GM12892 (cell line): ENCODE measurements at places on chromosomes 2 and 18.
A peak's percentile ranks its signal among the peaks of the same experiment; 100 is the strongest.

GRCh38 chr2:112034924-112035323, 20.1 kb upstream of the TMEM87B start:
- no peak for DNase-seq

DNA sequence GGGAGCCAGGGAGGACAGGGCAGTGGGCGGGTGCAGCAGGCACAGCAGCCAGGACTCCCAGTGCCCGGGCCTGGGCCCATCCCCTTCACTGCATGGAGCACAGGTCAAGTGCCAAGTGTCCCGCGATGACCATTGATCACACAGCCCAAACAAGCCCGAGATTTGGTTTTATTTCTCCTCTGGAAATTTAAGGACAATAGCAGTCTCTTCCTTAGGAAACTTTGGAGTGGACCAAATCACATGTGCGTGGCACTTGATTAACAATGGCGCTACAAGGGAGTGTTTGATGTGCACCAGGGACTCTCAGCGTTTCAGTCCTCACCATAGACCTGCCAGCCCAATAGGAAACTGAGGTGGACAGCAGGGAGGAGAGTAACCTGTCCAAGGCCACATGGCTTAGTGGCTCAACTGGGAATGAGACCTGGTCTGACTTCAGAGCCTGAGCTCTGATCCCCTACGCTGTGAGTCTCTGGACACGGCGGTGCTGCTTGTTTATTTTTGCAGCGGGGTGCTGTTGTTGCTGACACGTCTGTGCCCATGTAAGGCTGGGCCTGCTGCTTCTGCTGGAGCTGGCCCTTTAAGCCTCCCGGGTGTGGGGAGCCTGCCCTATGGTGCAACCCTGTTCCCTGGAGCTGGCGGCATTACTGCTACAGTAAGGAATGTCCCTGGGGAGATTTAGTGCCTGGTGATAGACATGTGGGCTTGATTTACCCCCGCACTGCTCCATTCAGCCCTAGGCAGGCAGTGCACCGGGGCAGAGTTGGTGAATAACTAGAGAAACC, 194.2 kb downstream of the INHBB start:
- no peak for DNase-seq

DNA sequence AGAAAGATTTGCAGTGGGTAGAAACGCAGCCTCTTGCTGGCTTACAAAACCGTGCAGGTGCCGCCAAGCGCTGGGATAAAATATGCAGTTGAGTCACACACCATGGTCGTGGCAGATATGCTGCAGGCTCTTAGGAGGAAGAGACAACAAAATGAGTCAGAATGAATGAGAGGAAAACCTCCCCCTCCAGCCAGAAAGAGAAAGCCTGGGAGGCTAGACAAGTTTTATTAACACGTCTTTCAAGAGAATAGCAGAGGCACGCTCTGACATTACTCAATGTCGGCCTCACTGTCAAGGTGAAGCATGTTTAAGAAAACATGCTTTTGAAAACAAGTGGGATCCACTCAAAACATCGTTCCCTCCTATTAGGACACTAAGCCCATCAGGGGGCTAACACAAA, 37.1 kb upstream of the ZCCHC2 start:
- no peak for DNase-seq

- no peak for DNase-seq
Observed at GRCh38 chr2:36731941-36732672, 35.6 kb downstream of the VIT start.

DNA sequence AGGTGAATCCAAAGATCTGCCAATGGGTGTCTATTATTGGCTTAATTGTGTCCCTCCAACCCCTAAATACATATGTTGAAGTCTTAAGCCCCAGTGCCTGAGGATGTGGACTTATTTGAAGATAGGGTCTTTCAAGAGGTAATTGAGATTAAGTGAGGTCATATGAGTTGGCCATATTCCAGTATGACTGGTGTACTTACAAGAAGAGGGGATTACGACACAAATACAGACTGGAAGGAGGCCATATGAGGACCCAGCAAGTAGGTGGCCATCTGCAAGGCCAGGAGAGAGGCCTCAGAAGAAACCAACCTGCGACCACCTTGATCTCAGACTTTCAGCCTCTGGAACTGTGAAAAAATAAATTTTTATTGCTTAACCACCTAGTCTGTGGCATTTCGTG, 121.1 kb upstream of the FN1 start:
- DNase-seq: no peak

GRCh38 chr2:30255026-30255425, 23.7 kb downstream of the LBH start:
- no peak for DNase-seq

GRCh38 chr2:149860276-149860921, 272.8 kb upstream of the MMADHC start:
- DNase-seq: no peak

GRCh38 chr2:198231562-198231961, 427.2 kb downstream of the PLCL1 start:
- DNase-seq: no peak

GRCh38 chr2:11009891-11010290, 98.2 kb downstream of the KCNF1 start:
- no peak for DNase-seq

DNA sequence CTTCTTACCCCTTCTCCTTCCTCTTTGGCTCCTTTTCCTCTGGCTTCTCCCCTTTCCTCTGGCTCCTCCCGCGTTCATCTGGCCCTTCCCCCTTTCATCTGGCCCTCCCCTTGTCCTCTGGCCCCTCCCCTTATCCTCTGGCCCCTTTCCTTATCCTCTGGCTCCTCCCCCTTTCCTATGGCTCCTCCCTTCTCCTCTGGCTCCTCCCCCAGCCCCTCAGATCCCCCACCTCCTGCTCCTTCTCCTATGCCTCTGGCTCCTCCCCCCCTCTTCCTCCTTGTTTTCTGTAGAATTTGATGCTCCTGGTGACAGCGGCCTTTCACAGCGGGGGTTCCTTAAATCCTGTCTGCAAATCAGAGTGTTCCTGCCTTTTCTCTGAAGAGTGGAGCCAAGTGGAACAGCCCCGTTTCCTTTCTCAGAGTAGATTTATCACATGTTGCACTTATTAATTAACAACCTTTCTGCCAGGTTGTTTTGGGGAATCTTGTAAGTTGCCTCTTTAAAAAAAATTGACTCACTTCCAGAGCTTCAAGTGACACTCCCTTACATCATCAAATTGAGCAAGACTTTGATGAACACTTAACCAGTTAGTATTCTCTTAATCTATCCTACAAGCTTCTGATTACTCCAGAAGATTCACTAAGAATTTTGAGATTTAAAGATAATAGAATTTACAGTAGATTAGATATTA, 27.9 kb downstream of the FABP1 start:
- no peak for DNase-seq

DNA sequence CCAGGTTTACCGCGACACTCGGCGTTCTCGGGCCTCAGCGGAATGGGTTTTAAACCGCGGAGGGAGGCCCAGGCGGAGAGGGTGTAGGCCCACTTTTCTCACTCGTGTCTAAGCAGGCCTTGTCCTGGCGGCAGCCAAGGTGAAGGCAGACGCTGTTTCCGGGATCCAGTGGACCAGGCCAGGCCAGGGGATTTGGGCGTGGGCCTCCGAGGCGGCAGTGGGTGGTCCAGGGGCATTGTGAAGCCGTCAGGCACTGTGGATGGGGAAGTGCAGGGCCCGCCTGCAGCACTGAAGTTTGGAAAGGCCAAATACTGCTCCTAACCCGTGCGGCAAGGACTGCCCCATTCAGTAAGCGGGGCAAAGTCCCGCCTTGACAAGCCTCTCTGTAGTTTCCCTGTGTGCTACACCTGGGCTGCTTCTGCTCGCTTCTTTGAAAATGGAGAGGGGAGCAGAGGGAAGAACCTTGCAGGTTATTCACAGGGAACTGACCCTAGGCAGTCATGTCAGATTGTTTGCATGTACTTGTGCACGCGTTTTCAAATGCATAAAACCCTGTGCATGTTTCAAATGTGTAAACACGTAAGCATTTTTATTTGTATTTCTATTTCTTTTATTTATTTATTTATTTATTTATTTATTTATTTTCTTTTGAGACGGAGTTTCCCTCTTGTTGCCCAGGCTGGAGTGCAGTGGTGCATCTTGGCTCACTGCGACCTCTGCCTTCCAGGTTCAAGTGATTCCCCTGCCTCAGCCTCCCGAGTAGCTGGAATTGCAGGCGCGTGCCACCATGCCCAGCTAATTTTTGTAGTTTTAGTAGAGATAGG, 7.5 kb upstream of the DLX2 start:
- DNase-seq: no peak

DNA sequence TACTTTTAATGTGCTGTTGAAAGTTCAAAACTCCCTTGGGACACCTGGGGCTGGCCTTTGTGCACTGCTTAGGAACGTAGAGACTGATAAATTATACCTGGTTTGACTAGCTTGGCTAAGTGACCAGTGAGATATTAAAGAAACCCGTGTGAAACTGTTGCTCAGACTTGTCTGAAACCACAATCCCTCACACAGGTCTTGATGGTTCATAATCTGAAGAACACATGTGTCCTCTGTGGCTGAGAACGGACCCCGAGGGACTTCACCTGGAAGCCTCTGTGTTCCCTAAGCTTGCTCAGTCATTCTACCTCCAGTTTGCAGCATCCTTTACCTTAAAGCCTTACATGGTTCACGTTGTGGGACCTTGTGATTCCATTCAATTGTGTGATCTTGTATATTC, 218.8 kb downstream of the CBLN2 start:
- no peak for DNase-seq

- DNase-seq: no peak
Observed at GRCh38 chr2:7429733-7430132, 512.5 kb downstream of the RNF144A start.

DNA sequence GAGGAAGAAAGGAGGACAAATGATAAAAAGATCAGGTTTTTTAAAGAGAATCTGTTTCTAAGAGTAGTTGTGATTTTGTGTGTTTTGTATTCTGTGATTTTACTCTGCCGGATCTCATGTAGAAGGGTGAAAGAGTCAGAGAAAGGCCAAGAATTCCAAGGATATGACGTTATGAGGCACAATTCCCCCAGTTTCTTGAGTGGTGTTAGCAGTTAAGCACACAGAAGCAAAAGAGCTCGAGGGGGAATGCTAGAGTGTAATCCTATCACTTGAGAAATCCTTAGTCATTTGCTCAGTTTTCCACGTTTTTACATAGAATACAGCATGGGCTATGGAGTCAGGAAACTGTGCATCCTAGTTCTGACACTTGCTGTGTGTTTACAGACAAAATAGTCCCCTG, 34.8 kb downstream of the METTL4 start:
- no peak for DNase-seq

- no peak for DNase-seq
Observed at GRCh38 chr2:19851116-19851695, 50.6 kb downstream of the TTC32 start.

- DNase-seq: no peak
Observed at GRCh38 chr2:163834841-163835240, 99.0 kb upstream of the FIGN start.

GRCh38 chr2:73259704-73260337, 24.5 kb downstream of the FBXO41 start:
- DNase-seq: no peak

GRCh38 chr2:14779252-14779651, 146.7 kb downstream of the LRATD1 start:
- no peak for DNase-seq

GRCh38 chr2:26193578-26194231, 20.8 kb downstream of the GAREM2 start:
- DNase-seq: no peak

GRCh38 chr2:20635675-20636584, 15.0 kb downstream of the HS1BP3 start:
- peak; percentile 77 for DNase-seq

- no peak for DNase-seq
Observed at GRCh38 chr2:150710041-150710440, 222.6 kb upstream of the RND3 start.

DNA sequence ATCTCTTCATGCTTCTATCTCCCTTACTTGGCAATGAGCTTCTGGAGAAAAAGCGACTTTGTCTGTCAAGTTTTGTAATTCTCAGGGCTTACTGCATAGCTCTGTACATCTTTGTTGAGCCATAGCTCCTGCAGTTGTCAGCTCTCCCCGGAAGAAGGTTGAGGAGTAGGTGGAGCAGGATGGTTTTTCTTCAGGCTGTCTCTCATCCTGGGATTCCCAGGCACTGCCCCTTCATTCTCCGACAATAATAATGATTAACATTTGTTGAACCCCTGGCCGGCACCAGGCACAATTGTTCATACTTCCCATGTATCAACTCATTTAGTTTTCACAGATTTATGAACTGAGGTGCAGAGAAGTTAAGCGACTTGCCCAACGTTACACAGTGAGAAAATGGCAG, 23.5 kb upstream of the RHOB start:
- DNase-seq: no peak

DNA sequence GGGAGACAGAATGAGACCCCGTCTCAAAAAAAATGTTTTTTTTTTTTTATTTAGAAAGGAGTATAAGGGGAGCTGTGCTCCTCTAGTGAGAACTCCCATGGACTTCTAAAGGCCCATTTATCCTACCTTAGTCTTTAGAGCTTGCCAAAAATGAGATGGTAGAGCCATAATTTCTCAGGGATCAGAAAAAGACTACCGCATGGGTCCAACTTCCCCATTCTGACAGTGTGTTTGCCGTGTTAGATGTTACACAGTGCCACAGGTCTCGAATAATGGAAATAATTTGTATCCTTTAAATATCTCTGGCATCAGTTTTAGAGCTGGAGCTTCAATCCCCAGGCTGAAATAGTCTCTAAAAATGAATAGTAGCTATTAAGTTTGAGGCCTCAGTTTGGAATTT, 6.0 kb upstream of the SLC39A10 start:
- no peak for DNase-seq

- DNase-seq: no peak
Observed at GRCh38 chr2:29489568-29489967, 374.4 kb downstream of the CLIP4 start.

DNA sequence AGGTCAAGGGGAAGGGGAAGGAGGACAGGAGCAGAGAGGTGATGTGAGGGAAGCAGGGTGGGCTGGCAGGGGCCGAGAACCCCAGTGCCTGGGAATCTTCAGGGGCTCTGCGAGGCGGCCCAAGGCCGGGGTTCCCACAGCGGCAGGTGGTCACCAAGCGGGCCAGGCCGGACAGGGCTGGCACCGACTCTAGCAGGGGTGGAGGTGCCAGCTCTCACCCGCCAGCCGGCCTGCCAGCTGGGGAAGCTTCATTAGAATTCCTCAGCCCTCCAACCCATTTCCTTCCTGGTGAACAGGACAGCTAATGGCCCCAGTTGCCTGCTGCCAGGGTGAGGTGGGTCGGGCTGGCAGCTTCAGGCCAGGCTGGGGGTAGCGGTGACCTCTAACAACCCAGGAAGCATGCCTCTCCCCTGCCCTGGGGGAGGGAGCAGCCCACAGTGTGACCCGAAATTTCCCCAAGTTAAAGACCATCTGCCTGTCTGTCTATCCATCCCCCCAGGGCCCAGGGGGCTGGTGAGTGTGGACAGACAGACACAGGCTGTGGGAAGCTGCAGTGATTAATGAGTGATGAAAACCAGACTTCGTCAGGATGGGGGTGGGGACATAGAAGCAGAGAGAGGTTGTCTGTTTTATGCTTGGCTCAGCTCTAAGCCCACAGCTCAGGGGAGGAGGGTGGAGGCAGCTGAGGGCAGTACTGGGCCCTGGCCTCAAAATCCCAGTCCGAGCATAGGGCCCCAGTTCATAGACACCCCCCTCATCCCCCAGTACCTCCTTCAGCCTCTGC, 144.1 kb downstream of the ZFP36L2 start:
- DNase-seq: no peak

- DNase-seq: no peak
Observed at GRCh38 chr2:151280271-151280670, 9.2 kb downstream of the NMI start.
